Right ventricle myocardium inferior (tissue), 1 donor: ENCODE measurements at places on chromosomes 7 and 10.

- DNase-seq: no peak
These were observed 62.2 kb upstream of the TRIM8 start for GRCh38 chr10:102581981-102582580.

DNA sequence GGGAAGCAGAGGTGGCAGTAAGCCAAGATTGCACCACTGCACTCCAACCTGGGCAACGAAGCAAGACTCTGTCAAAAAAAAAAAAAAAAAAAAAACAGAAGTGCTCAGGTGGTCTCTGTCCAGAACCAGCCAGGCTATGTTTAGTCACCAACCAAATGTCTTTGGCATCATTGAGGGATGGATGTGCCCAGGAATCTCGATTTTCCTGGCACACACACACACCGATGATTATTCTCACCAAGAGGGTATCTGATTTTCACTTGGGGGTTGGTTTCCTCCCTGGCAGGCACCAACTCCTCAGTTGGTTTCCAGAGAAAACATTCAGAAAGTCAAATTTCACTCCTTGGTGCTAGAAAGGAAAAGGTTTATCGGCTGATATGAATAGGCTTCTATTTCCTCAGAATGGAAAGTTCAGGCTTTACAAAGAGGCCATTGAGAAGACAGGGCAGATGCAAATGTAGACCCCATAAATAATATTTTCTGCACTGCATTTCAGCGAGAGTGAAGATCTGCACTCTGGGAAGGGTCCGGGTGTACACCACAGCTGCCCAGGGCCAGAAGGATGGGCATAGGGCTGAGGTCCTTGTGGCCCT, 154.8 kb downstream of the TNS3 start:
- no peak for DNase-seq

DNA sequence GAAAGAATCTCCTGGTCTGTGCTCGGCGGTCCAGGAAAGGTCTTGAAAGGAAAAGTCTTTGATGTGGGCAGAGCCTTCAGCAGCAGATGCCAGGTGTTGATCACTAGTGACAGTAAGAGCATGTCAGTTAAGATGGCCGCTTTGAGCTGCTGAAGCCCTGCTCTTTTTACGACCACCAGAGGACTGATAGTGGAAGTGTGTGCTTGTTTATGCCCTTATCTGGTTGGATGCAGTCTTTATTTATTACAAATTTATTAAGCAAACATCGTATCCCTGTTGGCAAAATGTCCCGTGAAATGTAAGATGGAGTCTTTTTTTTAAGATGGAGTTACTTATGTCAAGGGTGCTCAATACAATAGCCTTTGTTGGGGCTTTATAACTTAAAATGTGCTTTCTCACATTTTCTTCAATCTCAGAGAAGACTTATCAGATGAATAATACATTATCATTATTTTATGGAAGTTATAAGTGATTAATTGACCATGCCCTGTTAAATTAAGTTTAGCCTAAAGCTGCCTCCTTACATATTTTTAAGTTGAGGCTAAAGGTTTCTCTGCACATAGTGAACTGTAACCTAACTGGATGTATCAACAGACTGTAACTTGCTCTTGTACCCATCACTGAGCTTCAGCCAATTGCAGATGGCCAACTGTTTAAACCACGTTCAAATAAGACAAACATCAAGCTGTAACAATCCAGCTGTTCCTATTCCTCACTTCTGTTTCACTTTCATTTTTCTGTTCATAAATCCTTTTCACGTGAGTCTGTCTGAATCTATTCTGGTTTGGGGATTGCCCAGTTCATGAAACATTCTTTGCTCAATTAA, 97.4 kb upstream of the PIK3CG start:
- DNase-seq: no peak

GRCh38 chr7:113890331-113891030, 28.3 kb downstream of the PPP1R3A start:
- no peak for DNase-seq

DNA sequence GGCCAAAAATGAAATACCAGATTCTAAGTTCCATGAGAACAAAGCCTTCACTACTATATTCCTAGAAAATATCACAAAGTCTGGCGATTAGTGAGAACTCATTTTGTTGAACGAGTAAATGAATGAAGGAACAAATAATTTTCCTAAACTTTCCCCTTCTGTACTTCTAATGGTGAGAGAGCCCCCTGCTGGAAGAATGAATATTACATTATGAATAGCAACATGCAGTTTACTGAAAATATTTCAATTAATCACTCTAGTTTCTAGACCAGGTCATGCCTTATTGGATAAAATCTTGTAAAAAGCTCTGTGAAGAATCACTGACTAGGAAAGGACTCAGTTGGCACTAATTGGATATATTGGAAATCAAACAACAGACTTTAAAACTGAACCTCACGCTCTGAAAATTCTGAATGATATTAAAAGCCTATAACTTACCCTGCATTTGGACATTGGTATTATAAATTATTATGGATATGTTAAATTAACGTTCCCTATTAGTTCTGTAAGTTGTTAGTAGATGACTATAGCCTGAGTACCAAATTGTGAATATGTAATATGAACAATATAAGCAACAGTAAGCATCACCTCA, 32.4 kb upstream of the MTPN start:
- no peak for DNase-seq

DNA sequence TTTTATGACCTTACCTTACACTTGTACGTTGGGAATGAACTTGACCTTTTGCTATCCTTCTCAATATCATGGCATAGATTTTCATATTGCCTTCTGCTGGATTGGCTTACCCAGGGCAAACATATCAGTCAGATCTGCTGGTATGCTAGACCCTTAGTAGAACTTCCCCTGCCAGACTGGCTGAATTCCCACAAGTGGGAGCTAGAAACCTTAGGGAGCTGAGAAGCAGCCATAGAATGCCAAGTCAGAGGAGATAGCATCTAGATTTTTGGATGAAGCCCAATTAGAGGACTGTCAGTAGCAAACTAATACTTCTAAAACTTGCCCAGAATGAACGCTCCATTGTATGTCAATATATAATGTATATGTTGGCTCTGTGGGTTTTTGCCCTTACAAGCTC, 385.0 kb downstream of the NXPH1 start:
- no peak for DNase-seq

GRCh38 chr7:101094791-101095375, 9.6 kb downstream of the TRIM56 start:
- no peak for DNase-seq

- no peak for DNase-seq
These were observed 144.5 kb downstream of the RNF216 start for GRCh38 chr7:5636914-5637313.
